ENCODE measurements at places on chromosomes 5 and 9. TPM values are rescaled to one million over a fixed set of nuclear protein-coding genes. Genes with fewer than 3 reads are reported as not detected.

DNA sequence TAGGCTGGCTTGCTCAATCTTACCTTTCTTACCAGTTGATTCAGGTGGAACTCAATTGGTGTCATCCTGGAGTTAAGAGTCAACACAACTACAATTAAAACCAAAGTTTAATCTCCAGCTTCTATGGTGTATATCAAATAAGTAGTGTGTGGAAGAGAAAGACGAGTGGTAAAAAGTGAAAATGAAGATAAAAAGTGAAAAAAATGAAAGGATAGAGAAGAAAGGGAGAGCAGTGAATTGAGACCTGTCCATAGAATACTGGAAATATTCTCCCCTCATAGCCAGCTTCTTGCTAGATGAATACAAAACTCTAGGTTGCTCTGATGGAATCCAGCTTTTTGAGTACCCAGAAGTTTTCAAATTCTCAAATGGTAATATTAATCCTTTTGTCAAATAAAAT is 76.4 kb downstream of the MEGF10 start:
- DNase-seq: no peak
- H3K36me3 ChIP-seq: no peaks in the 10 kb centered on the region
- no peak overlapping the region for H3K4me3 ChIP-seq

DNA sequence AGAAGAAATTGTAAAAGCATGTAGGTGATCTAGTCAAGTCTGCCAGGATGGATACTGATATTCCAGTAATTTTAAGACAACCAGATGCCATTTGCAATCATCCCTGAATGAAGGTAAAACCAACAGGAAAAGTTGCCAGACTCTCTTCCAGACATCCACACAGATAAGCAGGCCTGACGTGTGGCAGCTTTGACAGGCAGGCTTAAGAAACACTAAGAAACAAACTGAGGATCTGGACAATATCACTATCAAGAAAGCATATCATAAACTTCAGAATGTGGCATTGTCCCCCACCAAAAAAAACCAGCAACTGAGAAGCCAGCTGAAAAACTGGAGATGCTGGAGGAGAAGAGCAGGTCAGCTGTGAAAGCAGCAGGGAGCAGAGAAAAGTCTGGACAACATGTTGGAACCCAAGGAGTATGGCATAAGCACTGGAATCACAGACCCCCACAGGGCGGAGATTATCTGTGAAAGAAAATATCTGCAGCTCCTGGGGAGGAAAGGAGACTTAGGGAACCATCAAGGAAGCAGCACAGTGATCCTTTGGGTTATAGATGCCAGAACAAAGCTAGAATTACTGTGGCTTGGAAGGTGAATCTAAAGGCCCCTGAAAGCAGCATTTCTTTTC is 307.0 kb downstream of the CWC27 start:
- H3K4me3 ChIP-seq: no peak overlapping the region
- no peak overlapping the region for H3K27ac ChIP-seq
- H3K36me3 ChIP-seq: no peaks in the 10 kb centered on the region

DNA sequence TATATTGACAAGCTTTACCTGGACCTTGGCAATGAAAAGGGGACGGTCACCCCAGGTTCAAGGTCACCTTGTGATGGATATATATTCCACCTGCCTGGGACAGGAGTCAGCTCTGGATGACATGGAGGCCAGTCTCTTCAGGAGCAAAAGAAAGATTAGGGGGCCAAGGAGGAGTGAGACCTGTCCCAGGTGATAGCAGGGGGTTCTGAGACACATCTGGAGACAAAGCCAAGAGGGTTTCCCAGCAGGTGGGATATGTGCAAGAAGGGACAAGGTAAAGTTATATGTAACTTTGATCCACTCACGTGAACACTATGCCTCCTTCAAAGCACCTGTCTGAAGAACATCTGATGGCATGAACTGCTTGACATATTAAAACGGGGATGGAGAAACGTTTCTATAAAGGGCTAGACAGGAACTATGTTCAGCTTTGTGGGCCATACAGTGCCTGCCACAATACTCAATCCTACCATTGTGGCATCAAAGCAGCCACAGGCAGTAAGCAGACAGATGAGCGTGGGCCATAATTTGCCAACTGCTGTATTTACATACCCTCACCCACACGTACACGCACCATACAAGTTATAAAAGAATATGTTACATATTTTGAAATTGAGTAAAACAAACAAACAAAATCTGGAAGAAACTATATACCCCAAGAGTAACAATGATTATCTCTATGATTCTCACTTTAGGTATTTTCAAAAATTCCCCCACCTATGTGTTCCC is 62.9 kb upstream of the ZNF622 start:
- H3K36me3 ChIP-seq: no peaks in the 10 kb centered on the region
- H3K27ac ChIP-seq: no peak overlapping the region
- H3K4me3 ChIP-seq: no peak overlapping the region
- no peaks in the 10 kb centered on the region for H3K4me1 ChIP-seq
- no peaks in the 10 kb centered on the region for H3K27me3 ChIP-seq
- DNase-seq: no peak

- no peaks in the 10 kb centered on the region for H3K27me3 ChIP-seq
- no peaks in the 10 kb centered on the region for H3K36me3 ChIP-seq
- no peaks in the 10 kb centered on the region for H3K4me1 ChIP-seq
- peak; percentile 27 for DNase-seq
- H3K27ac ChIP-seq: peak overlapping the region; percentile 48
These were observed 113.7 kb downstream of the KLHL3 start for GRCh38 chr5:137621861-137622823.

GRCh38 chr9:134812343-134812673 is 68.3 kb upstream of the FCN2 start:
- peak overlapping the region; percentile 12 for H3K27ac ChIP-seq
- no peak for DNase-seq
- no peaks in the 10 kb centered on the region for H3K27me3 ChIP-seq
- no peak overlapping the region for H3K4me3 ChIP-seq
- no peaks in the 10 kb centered on the region for H3K4me1 ChIP-seq

- H3K36me3 ChIP-seq: no peaks in the 10 kb centered on the region
- no peak overlapping the region for H3K4me3 ChIP-seq
- H3K27ac ChIP-seq: no peak overlapping the region
These were observed 139.7 kb upstream of the PCA3 start for GRCh38 chr9:76624391-76625048.

GRCh38 chr5:180636403-180637075 is 12.9 kb downstream of the FLT4 start:
- no peaks in the 10 kb centered on the region for H3K4me1 ChIP-seq
- no peaks in the 10 kb centered on the region for H3K27me3 ChIP-seq
- no peaks in the 10 kb centered on the region for H3K36me3 ChIP-seq
- H3K4me3 ChIP-seq: no peak overlapping the region
- no peak overlapping the region for H3K27ac ChIP-seq

GDNF gene
- total RNA-seq: 0.15 TPM

WDR38 gene
- total RNA-seq: 0.33 TPM

TAF7 gene
- 68.2 TPM for total RNA-seq

ACTBL2 gene
- total RNA-seq: not detected

ARHGEF28 gene
- 11.4 TPM for total RNA-seq

PCDHA9 gene
- total RNA-seq: 0.66 TPM

GGTA1 gene
- total RNA-seq: 6.2 TPM
